ENCODE measurements at places on chromosomes 1 and 21. TPM values are rescaled to one million over a fixed set of nuclear protein-coding genes. Genes with fewer than 3 reads are reported as not detected.

AIRE gene
- not detected for total RNA-seq

SPRR2B gene
- not detected for total RNA-seq

GRCh38 chr21:42406201-42406621, 2.5 kb downstream of the UBASH3A start:
- H3K27me3 ChIP-seq: no peaks in the 10 kb centered on the region
- H3K4me1 ChIP-seq: peaks cover 45% of the 10 kb centered on the region

DNA sequence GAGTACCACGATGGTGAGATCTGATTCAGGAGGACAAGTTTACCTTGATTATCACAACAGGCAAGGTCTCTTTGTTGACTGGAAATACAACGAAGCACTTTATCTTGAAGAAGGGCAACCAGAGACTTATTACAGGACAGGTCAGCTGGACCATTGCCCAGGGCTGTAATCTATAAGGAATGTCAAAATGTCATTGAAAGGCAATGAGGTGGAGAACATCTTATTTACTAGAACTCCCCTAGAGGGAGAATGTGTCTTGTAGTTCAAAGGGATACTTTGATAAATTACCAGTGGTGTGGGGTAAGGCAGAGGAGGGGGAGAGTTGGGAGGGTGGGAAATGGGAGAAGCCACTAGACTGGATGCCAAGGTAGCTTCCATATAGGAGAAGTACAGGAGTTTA, 212.3 kb downstream of the NCAM2 start:
- H3K4me1 ChIP-seq: no peaks in the 10 kb centered on the region
- H3K27me3 ChIP-seq: no peaks in the 10 kb centered on the region
- H3K27ac ChIP-seq: no peak overlapping the region
- no peak for DNase-seq
- H3K4me3 ChIP-seq: no peak overlapping the region
- no peaks in the 10 kb centered on the region for H3K36me3 ChIP-seq

DNA sequence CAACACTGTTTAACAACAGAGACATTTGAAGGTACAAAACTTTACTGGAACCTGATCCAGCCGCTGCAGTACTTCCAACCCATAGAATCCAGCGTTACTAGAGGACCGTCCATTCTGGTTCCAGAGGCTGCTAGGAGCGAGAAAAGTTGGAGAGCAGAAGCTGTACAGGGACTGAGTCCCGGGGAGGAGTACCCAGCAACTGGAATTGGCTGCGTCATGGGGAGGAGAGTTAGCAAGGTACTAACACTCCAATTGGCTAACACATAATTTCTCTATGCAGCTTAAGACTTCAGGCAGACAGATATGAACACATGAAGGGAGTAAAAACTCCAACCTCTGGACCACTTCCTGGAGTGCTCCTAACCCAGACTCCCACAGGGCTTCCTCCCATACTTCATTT, 2.1 kb upstream of the QSOX1 start:
- no peak for DNase-seq
- no peak overlapping the region for H3K4me3 ChIP-seq
- H3K27me3 ChIP-seq: no peaks in the 10 kb centered on the region
- no peaks in the 10 kb centered on the region for H3K36me3 ChIP-seq
- H3K27ac ChIP-seq: no peak overlapping the region

- no peaks in the 10 kb centered on the region for H3K4me1 ChIP-seq
- no peak for DNase-seq
- H3K27me3 ChIP-seq: no peaks in the 10 kb centered on the region
- H3K4me3 ChIP-seq: no peak overlapping the region
- no peak overlapping the region for H3K27ac ChIP-seq
- H3K36me3 ChIP-seq: no peaks in the 10 kb centered on the region
These were observed 83.0 kb downstream of the SPAG17 start for GRCh38 chr1:118101999-118102398.

All from activated naive CD8-positive, alpha-beta T cell treated with anti-CD3 and anti-CD28 coated beads for 36 hours (primary cell).